Upper lobe of right lung (tissue), 1 donor: ENCODE measurements at places on chromosomes 2 and 18. TPM values are rescaled to one million over a fixed set of nuclear protein-coding genes. Genes with fewer than 3 reads are reported as not detected.

DNA sequence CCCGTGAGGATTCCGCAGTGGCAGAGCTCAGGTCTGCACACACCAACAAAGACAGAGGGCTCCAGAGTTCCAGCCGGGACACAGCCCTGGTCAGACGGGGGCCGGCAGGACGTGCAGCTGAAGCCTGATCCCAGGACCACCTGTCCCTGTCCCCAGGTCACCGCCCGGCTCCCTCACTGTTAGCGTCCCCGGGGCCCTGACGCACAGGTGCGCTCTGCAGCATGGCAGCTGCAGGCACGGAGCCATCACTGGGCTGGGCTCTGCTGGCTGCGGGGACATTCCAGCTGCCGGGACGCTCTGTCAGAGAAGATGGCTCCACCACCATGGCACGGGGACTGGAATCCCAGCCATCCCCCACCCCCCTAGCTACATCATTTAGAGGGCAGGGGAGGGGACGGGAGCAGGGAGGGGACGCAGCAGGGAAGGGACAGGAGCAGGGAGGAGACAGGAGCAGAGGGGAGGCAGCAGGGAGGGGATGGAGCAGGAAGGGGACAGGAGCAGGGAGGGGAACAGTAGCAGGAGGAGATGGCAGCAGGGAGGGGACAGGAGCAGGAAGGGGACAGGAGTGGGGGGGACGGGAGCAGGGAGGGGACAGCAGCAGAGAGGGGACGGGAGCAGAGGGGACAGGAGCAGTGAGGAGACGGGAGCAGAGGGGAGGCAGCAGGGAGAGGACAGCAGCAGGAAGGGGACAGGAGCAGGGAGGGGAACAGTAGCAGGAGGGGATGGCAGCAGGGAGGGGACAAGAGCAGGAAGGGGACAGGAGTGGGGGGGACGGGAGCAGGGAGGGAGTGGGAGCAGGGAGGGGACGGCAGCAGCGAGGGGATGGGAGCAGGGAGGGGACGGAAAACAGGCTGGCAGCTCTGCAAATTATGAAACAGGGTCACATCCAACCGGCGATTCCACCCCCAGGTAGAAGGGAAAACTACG, 39.8 kb downstream of the SLC66A2 start:
- DNase-seq, result peak; percentile 55

DNA sequence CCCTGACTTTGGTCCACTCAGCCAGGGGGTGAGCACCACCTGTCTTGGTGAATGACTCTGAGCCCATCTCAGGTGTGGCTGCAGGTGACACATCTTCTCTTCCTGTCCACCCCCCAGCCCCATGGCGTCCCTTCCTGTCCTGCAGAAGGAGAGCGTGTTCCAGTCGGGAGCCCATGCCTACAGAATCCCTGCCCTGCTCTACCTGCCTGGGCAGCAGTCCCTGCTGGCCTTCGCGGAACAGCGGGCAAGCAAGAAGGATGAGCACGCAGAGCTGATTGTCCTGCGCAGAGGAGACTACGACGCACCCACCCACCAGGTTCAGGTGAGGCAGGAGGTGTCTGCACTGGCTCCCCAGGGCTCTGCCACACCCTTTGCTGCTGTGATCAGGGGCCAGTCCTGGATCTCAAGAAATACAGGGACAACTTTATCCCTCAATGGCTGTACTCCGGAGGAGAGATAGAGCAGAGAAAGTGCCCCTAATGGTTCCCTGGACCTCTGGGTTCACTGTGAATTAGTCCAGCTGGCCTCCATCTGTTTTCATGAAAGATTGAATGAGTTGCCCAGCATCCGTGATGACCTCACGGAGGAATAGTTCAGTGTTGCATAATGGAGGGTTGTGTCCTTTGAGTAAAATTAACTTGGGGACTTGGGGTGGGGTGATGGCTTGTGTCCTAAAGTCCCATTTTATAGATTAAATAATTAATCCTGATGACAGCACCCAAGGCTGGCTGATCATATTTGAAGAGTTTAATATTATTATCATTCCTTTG, at the start of gene NEU2:
NEU2 (plus strand) TSS at position 122 of the 770 bp plus-strand sequence; CDS start at position 122, 0 bp downstream.
- no peak for DNase-seq

GRCh38 chr2:240707821-240708220, 16.2 kb downstream of the AQP12A start:
- DNase-seq, result no peak

DNA sequence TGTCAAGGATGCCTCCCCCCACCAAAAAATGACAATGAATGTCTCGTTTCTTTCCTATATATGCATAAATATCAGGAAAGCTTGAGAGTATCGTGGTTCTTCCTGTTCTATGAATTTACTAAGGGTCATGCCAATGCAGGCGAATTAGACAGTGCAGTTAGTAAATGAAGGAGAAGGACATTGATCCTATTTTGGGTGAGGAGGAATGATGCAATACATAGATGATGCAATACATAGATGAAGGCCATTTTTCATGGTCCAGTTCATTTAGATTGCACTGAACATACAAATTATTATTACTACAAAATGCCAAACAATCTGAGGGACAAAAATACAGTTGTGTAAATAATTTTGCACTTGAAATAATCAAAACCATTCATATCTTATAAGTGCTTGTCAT, 1265.0 kb downstream of the LRP1B start:
- DNase-seq, result no peak

DNA sequence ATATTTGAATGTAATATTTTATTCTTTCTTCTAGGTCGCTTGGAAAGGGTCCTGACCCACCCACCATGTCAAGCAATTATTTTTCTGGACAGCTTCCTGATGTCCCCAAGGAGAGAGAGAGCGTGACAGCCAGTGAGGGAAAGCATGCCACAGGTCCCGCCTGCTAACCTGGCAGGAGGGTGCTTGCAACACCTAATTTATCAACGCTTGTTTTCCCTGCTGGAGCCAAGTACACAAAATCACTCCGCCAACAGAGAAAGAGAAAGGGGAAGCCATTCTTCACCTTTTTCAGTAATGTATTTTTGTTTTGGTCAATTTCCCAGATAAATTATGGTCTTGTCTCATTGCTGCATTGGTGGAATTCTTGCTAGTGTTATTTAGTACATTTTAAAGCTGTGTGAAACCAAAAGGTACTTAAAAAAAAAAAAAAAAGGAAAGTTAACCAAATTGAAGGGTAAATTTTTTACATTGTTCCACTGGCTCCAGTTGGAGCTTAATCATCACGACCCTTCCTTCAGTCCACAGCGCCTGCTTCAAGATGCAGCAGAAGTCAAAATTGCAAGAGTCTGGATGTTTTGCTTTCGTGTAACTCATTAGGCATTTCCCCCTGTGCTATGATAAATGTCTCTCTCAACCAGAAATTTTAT, 88.5 kb upstream of the COPS8 start:
- no peak for DNase-seq

Gene OSR1
- 9.7 TPM for total RNA-seq

Gene NOP58
- 44.4 TPM for total RNA-seq

Gene TRIB2
- total RNA-seq, result 50.7 TPM

Gene TMEM169
- 1.4 TPM for total RNA-seq
